ENCODE measurements at places on chromosomes 5 and 9.

DNA sequence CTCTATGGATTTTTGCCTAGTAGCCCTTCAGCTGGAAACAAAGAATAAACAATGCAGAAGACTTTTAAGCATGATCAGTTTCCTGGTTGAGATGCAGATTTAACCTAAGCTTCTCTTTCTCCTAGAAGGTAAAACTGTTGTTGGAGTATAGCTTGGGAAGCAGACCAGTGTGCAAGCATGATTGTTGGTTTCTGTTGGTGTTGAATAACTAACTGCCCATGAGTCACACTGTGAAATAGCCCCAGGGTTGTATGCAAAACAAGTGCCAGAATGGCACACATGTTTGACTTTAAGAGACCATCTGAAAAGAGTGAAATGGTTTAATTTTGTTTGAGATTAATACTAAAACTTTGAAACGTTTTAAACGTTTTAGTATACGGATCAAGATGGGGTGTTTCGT lies 227.1 kb downstream of the ARHGEF28 start:
- DNase-seq: no peak

- no peak for DNase-seq
Observed at GRCh38 chr5:139755892-139756671, 39.5 kb upstream of the PSD2 start.

DNA sequence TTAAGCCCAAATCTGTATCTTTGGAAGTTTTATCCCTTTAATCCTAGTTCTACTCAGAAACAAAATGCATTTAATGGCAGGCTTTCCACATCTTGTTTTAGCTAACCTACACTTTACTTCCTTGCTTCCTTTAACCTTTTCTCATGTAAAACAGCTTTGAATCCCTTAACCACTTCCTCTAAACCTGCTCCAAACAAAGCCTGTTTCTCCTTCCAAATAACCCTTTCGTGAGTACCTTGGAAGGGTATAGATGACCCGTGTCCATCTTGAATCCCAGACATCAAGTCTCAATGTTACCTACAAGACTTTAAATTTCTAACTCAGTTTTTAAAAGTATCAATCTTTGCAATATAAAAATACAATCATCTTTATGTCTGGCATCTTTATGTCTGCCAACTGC lies 78.4 kb downstream of the DROSHA start:
- DNase-seq: no peak

DNA sequence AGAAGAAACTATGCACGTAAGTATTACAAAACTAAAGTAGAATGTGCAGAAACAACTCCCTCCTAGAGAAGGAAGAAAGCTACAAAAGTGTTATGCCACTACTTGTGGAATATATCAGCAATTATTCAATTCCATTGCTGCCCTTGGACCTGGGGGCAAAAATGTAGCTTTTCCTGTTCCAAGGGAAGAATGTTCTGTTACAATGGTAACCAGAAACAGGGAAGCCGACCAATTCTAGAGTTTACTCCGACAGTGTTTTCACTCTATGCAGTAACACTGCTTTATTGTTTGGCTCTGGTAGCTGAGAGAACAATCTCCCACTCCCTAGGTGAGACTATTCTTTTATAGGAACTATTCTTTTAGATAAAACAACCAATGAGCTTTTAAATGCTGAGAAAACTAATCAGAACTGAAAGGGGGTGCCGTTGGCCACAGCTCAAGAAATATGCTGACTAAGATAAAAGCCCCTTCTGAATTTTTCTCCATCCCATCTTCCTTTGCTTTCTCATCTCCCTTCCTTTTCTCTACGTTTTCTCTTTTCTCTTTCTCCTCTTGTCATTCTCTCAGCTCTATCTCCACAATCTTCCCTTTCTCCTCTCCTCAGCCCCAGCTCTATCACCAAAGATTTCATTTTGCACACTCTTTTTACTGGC lies 54.1 kb downstream of the SLC1A3 start:
- no peak for DNase-seq

DNA sequence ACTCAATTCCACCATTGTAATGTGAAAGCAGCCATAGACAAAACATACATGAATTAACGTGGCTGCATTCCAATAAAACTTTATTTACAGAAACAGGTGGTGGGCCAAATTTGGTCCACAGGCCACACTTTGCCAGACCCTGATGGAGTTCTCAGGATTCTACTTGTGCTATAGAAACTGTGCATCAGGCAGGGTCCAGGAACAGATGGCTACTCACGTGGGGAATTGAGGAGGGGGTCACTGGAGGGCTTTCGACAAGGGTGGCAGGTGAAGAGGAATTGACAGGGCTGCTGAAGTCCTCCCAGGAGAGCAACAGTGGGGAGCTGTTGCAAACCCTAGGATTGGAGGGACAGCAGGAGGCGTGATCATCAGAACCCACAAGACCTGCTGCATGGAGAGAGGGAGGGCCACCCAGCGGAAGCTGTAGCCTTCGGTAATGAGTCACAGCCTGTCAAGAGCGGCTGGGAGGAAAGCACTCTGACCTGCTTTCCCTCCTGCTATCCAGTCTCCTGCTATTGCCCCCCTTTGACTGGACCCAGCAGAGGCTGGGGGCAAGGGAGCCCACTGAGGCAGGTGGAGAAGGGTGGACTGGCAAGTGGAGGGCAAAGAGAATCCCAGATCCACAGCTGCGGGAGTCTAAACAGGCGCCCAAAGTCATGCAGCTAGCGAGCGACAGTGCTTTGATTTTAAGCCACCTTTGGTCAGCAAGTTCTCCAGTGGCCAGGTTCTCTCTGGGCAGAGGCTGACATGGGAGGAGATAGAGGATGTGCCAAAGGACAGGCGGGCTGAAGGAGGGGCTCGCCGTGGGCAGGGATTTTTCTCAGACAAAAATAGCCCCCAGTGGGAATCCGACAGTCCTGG lies 138.3 kb upstream of the SMIM23 start:
- DNase-seq: peak; percentile 18

DNA sequence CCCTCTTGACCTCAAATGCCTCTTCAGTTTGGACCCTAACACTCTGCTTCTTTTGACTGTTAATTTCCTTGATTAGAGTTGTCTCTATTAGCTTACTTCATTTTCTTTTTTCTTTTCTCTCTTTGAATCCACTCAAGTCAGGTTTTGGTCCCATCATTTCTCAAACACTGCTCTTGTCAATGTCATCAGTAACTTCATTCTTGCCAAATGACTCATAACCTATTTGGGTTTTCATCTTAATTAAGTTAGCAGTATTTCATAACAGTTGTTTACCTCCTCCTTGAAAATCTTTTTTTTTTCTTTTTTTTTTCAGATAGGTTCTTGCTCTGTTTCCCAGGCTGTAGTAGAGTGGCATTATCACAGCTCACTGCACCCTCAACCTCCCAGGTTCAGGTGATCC lies 119.6 kb downstream of the PARP8 start:
- DNase-seq: no peak

All from GM12865 (cell line).